ENCODE measurements at places on chromosomes 1 and 21.

DNA sequence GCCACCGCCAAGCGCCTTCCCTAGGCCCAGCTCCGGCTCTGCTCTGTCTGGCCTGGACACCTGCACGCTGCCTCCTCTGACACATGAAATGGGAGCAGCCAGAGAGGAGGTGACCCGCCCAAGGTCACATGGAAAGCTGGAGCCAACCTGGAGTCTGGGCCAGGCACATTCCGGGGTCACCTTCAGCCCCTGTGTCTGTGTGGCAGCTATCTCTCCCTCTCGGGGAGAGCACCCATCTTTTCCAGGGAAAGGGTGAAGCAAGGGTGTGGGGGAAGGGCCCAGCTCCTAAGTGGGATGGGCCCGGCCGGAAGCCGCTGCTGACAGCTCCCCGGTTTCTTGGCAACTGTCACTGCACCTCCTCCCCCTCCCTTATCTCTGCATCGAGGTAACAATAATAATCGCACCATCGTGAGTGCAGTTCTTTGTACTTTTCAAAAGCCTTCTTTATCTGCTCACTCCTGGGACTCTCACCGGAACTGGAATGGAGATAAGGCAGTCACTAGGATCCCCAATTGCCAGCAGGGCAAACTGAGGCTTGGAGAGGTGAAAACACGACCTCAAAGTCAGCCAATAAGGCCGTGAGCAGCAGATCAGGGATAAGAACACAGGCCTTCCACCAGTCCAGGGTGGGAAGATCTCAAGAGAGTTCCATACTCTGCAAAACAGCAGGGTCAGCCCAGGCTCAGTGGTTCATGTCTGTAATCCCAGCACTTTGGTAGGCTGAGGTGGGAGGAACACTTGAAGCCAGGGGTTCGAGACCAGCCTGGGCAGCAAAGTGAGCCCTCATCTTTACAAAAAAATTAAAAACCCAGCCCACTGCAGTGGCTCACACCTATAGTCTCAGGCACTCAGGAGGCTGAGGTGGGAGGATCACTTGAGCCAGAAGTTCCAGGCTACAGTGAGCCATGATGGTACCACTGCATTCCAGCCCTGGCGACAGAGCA lies 36.9 kb downstream of the RAP1GAP start:
- DNase-seq = peak; percentile 37

DNA sequence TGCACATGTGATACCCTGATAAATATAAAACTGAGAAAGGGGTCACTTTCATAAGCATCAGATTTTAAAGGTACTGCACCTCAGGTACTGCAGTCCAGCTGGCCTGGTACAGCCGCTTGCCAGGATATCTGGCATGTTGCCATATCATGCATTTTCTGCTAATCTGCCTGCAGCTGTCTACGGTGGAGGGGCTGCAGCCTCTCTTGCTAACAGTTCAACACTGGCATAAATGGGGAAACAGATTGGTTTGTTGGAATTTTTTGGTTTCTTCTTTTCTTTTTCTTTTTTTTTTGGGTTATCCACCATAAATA lies 71.5 kb downstream of the MIS18A start:
- no peak for DNase-seq

DNA sequence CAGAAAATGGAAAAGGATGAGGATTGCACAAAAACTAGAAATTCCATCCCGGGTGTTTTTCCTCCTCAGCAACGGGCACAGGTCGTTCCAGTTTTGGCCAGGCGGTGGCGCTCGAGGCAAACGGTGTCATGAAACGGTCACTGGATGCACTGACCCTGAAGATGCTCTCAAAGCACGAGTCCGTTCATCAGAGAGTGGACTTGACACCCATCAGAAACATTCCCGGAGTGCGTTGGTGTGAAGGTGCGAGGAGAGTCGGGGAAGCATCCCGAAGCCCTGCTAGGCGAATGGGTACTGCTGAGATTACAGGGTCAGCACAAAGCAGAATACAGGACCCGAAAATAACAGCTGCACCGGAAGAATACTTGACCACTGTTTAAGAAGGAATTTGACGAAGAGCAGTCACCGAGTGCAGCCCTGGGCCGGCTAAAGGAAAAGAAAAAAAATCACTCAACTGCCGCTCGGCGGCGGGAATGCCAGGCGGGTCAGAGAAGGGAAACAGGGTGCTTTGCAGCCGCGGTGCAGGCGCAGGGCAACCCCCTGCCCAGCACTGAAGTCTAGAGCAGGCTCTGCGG lies 71.7 kb upstream of the ETS2 start:
- DNase-seq = peak; percentile 65

DNA sequence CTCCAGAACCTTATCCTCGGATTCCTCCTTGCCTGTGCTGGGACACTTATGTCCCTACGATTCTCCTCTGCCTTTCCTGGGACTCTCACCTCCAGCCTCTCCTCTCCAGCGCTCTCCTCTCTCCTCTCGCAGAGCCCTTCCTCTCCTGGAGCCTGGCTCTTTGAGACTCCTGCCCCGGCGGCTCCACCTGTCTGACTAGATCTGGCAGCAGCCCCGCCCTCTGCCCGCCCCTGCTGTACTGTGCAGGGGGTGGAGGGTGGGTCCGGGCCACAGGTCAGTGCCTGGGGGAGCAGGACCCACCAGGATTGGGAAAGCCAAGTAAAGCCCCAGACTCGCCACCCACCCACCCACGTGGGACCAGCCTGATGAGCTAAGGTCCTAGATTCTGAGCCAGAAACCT lies 1.6 kb downstream of the ELOVL1 start:
- no peak for DNase-seq

- DNase-seq = no peak
Measured at GRCh38 chr1:163197022-163197421, 5.7 kb downstream of the RGS5 start.

- no peak for DNase-seq
Measured at GRCh38 chr1:230048922-230049321, 18.1 kb upstream of the GALNT2 start.

- DNase-seq = no peak
Measured at GRCh38 chr1:53107570-53108322, 34.7 kb downstream of the SLC1A7 start.

DNA sequence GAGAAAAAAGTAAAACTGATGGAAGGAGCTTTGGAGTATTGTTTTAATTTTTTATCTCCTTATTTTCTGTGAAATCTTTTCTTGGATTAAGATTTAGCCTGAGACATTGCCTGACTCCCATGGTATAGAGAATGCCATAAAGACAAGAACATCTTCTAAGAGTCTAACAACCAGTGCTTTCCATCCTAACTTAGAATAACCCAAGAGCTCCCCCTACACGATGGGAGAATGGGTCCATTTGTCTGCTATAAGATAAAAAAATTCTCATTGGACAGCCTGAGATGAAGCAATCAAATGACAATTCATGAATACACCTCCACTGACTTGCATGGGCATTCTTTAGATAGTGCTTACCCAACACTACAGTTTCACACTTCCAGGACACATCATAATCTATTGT lies 478.1 kb downstream of the TTLL7 start:
- no peak for DNase-seq

GRCh38 chr1:212237651-212238050 lies 47.6 kb upstream of the PPP2R5A start:
- DNase-seq = peak; percentile 79

DNA sequence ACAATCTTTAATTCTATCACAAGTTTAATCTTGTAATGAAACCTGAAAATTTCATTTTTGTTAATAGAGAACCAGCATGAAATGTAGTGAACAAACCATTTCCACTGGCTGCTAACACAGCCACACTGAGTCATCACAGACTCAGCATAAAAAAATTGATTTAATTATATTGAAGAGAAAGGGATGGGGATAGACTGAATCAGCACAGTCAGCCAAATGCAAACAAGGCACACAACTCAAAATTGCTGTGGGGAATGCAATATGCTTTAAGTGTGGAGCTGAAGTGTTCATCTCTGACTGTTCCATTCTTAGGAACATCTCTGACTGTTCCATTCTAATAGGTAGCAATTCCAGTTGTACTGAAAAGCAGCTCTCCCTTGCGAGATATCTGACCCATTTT lies 299.8 kb downstream of the MRPL39 start:
- DNase-seq = no peak

DNA sequence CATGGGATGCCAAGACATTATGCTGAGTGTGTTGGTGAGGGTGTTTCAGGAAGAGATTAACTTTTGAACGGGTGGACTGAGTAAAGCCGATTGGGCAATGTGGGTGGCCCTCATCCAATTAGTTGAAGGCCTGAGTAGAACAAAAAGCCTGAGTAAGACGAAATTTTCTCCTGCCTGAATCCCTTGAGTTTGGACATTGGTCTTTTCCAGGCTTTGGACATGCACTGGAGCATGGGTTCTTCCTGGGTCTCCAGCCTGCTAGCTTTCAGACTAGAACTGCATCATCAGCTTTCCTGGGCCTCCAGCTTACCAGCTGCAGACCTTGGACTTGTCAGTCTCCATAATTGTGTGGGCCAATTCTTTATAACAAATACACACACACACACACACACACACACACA lies 63.6 kb downstream of the NIBAN1 start:
- no peak for DNase-seq

- no peak for DNase-seq
Measured at GRCh38 chr21:15018382-15018781, 46.4 kb downstream of the NRIP1 start.

- peak; percentile 31 for DNase-seq
Measured at GRCh38 chr1:14681182-14681581, 82.7 kb downstream of the KAZN start.

- DNase-seq = no peak
Measured at GRCh38 chr1:164886101-164886500, 327.1 kb downstream of the PBX1 start.

- no peak for DNase-seq
Measured at GRCh38 chr1:242585616-242586359, 61.3 kb upstream of the PLD5 start.

GRCh38 chr1:204959374-204959773 lies 83.6 kb upstream of the CNTN2 start:
- no peak for DNase-seq

DNA sequence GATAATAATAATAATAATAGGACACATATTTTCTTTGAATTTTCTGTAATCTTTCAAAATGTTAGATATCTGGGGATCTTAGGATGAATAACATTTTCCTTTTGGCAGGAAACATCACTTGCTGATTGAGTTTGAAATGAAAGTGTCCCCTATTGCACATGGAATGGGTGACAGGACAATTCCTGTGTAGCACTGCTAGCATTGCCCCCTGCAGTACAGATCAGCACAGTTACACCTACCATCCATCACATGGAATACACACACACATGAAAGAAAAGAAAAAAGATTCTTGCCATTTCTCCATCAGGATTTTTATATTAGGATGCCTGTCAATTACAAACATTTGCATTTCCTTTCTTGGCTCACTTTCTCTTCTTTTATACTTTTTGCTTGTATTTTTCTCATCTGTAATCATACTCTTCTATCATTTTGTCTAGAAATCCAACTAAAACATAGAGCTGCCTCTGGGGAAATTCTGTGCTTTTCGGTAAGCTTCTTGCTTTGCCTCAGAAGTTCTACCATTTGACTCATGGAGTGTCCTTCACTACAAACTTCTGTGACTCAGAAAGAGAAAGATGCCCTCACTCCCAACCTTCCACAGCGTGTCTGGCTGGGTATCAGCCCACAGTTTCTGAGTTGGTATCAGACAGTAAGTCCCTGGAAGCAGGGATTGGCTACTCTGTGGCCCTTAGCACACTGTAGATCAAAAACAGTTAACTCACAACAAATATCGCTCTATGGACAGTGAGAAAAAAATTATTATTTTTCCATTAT lies 641.2 kb downstream of the PTPRC start:
- no peak for DNase-seq

GRCh38 chr1:209485751-209486150 lies 97.8 kb upstream of the CAMK1G start:
- no peak for DNase-seq

DNA sequence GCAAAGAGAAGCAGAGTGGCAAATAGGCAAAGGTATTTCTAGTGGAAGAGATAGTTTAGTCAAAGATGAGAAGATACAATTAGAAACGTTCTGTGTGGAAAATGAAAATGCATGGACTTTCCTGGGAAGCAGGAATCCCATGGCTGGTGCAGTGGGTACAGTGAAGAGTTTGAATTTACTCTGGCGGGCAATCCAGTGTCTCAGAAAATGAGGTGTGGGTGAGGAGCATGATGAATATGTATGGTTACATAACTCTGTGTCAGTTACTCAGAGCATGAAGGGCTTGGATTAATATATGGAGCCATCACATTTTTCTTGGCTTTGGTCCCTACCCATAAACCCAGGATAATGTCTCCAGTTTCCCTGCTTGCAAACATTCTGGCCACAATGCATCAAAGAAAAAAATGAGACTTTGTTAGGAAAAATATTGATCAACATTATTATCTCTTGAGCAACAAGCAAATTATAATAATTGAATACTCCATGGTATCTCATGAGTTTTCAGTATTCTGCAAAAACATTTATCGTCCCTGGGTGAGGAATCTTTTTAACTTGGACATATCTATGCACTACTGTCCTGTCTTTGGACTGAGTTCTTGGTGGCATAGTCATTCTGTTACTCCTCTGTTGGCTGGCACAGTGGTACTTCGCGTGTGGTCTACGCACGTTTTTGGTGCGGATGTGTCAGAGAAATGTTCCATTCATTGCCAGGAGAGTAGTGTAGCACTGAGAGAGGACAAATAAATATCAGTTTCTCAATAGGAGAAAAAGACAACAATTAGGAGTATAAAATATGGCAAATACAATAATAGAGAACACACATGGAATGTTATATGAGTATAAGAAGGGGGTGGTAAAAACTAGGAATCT lies 173.7 kb upstream of the C1orf105 start:
- DNase-seq = no peak

DNA sequence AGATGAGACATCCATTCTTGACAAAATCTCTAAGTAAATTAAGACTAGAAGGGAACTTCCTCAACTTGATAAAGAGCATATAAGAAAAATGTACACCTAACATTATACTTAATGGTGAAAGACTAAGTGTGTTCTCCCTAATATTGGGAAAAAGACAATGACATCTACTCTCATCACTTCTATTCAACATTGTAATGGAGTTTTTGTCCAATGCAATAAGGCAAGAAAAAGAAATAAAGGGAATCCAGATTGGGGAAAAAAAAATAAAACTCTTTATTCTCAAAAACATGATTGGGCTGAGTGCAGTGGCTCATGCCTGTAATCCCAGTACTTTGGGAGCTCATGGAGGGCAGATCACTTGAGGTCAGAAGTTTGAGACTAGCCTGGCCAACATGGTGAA lies 131.1 kb upstream of the JUN start:
- DNase-seq = no peak

- DNase-seq = no peak
Measured at GRCh38 chr1:71618191-71618590, 537.4 kb upstream of the ZRANB2 start.

All from kidney glomerular epithelial cell (primary cell).